ENCODE measurements at places on chromosomes 7 and 10.

GRCh38 chr10:72729528-72729927 lies 37.6 kb downstream of the MCU start:
- DNase-seq: no peak

DNA sequence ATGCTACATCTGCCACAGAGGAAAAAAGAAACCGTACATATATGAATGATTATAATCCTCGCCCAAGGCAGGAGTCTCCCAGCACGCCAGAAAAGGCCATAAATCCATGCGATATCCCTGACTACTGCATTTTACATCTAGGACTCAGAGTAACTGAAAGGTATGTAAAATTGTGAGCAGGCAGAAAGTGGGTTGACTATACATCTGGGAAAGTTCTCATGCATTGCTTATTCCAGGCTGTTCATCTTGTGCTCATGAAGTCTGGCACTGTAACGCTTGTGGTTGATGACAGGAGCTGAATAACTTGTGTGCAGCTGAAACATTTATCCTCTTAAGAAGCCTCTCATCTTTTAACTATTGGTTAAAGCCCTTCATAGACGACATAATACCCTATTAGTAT lies 193.4 kb upstream of the STEAP4 start:
- no peak for DNase-seq

GRCh38 chr7:47458057-47458456 lies 123.9 kb downstream of the TNS3 start:
- DNase-seq: peak; percentile 61

DNA sequence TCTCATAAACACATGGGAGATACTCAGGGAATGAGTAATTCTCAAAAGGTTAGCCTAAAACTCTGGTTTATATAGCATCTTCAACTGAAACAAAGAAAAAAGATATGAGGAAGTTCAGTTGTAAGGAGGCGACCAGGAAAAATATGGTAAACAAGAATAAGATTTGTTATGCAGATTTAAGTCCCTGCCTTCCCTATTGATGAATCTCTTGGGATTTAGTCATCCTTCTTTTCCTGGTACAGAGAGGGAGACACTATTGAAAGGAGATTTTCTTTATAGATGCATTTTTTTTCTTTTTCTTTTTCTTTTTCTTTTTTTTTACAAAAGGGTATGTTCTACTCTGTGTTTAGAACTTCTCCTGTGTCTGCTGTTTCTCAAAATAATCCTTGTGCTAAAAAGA lies 557.5 kb downstream of the DNAJB9 start:
- no peak for DNase-seq

GRCh38 chr7:45021604-45022296 lies 21.7 kb downstream of the CCM2 start:
- no peak for DNase-seq

- no peak for DNase-seq
Measured at GRCh38 chr10:83017076-83017867, 1122.0 kb upstream of the GHITM start.

DNA sequence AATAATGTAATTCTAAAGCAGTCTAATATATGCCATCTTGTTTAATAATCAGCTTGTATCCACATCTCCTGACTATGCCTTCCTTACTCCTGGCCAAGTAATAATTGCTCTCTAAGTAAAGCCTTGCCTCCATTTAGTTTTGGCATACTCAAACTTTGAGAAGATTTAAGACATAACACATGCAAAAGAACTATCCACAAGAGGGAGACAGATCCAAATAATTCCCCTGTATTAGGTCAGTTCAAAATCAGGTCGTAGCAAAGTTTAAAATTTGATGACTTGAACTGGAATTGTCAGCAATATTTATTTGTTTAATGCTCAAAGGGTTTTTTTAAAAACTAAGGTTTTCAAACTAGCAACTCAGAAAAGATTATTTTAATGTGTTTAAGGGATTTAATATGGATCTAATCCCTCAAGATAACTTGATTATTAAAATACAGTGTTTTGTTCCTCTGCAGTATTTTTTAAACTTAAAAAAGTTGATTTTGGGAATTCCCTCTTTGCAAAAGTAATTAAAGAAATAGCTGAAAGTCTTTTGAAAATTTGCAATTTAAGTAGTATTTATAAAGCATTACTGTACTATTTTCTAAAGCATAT lies 95.3 kb downstream of the HDAC9 start:
- DNase-seq: peak; percentile 5

DNA sequence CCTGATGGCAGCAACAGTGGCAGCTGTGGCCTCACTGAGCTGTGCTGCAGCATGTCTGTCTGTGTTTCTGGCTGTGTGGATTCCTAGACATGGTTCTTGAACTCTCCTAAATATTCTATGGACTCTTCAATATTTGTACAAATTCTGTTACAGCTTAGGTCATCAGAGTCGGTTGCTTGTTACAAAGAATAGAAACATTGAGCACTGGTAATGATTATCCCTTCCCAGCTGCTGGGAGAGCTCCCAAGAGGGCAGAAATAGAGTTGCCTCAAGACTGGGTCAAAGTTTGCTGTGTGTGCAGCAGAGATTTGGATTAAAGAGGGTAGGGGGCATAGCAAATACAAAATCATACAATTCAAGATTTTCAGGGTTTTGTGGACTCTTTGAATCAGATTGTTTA lies 337.1 kb upstream of the AKR1E2 start:
- no peak for DNase-seq

DNA sequence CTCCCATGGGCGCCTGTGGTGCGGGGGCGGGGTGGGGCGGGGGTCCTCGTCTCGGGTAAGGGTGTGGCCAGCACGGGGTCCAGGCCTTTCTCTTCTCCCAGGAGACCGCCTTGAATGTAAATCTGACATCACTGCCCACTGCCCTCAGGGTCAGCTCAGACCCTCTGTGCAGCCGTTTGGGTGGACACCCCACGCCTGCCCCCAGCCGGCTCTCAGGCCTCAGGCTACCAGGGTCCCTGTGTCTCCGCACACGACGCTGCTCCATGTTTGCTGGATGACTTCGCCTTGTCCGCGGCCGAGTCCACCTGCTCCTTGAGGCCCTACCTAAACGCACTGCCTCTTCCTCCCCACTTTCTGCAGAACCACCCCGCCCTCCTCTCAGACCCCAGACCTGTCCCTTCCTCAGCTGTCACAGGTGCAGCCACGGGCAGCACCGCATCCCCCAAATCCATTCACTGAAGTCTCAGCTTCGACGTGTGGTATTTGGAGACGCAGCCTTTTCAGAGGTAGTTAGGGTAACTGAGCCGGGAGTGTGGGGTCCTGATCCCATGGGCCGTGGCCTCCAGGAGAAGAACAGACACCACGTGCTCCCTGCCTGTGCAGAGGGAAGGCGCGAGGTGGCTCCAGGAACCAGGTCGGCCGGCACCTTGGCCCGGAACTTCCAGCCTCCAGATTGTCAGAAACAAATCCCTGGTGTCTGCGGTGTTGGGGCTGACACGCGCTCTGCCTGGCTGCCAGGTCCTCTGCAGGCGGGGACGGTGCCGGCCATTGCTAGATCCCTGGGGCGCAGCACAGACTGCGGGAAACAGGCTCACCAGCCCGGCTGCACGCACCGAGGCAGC lies 97.4 kb upstream of the DIP2C start:
- no peak for DNase-seq

GRCh38 chr7:148021507-148022045 lies 569.0 kb upstream of the C7orf33 start:
- no peak for DNase-seq

DNA sequence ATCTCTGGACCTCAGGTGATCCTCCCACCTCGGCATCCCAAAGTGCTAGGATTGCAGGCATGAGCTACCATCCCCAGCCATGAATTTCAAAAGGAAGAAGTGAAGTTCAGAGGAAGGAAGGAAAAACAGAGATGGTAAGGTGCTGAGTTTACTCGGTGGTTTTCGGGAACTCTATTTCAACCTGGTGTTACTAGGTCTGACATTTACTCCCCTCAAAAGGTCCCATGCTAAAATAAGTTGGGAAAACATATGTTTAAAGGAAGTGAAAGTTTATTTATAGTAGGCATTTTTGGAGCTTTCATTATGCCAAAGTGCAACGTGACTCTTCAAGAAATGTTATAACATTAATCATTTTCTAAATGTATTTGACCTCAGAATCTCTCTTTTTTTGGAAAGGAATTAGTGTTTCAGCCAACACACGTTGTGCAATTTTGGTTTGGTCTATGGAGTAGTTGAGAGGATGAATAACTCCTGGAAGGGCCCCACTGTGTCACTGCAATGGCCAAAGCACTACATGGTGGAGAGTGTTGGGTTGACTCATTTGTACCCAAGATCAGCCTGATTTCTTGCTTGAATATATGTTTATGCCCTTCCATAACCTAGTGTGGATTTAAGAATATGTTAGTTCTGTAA lies 114.7 kb upstream of the FAM171A1 start:
- DNase-seq: no peak

DNA sequence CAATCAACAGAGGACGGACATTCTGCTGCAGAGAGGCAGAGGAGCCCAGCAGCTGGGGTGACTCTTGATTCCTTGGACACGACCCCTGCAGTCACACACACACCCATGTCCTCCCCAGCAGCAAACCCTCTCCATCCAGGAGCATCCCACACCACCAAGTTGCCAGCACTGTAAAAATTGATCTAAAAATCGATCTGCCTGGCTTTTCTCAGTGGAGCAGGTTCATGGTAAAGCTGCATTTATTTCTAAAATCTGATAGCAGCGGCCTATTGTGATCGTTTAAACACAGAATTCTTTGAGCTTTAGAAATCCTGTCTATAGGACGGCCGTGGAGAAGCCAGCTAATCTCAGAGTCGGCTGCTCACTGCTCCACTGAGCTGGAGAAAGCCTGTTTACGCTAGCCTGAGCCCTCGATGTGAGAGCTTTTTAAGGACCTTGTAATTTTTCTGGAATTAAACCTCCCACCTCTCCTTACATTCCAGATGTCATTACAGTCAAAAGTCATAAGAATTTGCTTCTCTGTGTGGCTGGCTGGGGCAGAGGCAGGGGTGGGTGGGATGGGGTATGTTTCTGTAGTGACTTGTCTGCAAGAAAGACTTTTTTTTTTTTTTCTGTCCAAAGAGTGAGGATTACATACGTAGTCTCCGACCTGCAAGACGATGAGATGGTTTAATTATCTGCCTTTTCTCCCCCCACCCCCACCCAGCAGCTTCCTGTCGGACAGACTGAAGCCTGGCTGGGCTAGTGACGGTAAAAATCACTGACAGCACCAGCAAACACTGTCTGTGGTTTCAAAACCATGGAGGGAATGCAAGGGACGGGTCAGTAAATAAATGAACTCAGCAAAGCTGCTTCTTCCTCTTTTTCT lies 31.6 kb downstream of the TRIM8 start:
- no peak for DNase-seq

DNA sequence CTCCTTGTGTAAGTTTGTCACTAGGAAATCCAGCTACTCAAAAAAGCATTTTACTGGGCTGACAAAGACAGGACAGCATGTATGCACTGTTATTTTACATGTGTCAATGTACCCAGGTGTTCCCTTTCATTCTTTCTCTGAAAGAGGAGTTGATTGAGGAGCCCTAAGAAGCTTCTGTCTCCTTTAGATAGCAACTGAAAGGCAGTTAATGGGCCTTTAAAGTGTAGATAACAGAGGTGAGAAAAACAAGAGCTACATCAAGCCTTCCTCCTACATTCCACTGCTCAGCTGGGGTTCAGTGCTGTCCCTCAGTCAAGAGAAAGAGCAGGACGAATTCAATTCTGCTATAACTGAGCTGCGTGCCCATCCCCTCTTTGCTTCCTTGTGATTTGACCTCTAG lies 12.8 kb upstream of the WIPF3 start:
- no peak for DNase-seq

GRCh38 chr7:39164887-39165286 lies 187.2 kb downstream of the POU6F2 start:
- no peak for DNase-seq

GRCh38 chr10:99731306-99732032 lies 458 bp downstream of the COX15 start:
- no peak for DNase-seq

DNA sequence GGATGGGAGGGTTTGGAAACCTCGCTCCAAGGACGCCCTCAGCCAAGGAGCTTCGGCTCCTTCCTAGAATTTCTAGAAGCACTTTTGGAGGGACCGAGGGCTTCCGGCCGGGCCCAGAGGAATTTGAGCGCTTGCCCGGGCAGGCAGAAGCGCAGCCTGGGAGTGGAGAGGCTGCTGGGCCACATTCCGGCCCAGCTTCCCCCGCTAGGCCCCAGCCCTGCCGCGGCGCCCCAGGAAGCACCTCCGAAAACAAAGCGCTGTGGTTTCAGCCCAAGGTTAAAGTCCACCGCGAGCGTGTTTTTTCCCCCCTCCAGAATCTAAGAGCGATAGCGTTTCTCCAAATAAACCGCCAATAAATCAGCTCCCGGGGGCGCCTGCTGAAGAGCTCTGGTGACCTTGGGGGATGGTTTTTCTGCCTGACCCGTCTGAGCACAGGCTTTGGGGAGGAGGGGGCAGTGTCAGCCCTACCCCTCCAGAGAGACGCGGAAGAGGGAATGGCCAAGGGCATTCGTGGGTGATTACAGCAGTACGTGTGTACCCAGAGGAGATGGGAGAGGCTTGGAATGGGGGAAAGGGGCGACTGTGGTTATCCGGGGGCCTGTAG lies 5.7 kb upstream of the TNRC18 start:
- no peak for DNase-seq

GRCh38 chr10:31739711-31740110 lies 188.9 kb downstream of the ARHGAP12 start:
- no peak for DNase-seq

GRCh38 chr10:112834751-112835181 lies 115.3 kb upstream of the TCF7L2 start:
- no peak for DNase-seq

- DNase-seq: no peak
Measured at GRCh38 chr10:1189166-1190051, 133.2 kb downstream of the WDR37 start.

GRCh38 chr7:92460109-92460508 lies 12.8 kb downstream of the GATAD1 start:
- no peak for DNase-seq

GRCh38 chr10:91591797-91592174 lies 41.1 kb downstream of the PPP1R3C start:
- no peak for DNase-seq

GRCh38 chr10:70254778-70255328 lies 21.6 kb upstream of the PPA1 start:
- no peak for DNase-seq

DNA sequence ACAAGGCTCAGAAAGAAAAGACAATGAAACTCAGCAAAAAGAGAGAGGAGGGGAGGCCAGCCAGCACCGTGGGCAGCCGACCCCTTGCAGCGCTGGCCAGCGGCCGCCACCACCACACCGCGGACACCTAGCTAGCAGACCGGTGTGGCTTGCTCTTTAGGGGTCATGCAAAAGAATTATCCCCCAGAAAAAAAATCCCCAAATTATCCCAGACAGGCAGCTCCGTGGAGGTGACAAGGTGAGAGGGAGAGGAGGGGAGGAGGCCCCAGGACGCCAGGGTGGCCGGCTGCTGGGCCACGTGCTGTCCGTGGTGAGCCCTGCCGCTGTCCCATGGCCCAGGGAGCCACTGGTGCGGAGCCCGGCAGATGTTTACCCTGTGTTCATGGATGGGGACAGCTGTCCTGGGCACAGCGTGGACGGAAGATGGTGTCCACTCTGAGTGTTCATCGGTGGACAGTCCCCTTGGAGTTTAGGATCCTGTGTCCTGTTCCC lies 16.5 kb downstream of the YKT6 start:
- DNase-seq: no peak

Measured in pulmonary artery endothelial cell (primary cell).